ENCODE measurements at places on chromosomes 5 and 9.

- DNase-seq, result no peak
These were observed 64.7 kb downstream of the CRB2 start for GRCh38 chr9:123420592-123421111.

GRCh38 chr9:34929506-34930102 lies 28.5 kb upstream of the PHF24 start:
- DNase-seq, result peak; percentile 2

- DNase-seq, result no peak
These were observed 463.8 kb downstream of the TLE1 start for GRCh38 chr9:81225596-81225995.

DNA sequence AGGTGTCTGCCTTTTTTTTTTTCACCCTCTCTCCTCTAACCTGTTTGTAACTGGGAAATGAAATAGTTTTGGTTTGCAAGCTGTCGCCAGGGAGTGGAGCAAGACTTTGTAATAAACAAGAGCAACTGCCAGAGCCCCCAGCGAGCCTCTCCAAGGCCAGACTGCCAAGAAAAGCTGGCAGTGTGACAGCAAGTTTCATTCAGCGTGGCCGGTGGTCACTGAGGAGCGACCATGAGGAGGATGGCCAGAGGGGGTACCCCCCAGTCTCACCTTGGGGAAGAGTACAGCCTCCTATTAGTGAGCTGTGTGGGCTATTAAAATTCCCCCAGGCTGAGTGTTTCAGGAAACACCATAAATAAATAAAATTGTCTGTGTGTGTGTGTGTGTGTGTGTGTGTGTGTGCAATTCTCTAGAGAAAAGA lies 49.9 kb downstream of the ZFAND5 start:
- no peak for DNase-seq

DNA sequence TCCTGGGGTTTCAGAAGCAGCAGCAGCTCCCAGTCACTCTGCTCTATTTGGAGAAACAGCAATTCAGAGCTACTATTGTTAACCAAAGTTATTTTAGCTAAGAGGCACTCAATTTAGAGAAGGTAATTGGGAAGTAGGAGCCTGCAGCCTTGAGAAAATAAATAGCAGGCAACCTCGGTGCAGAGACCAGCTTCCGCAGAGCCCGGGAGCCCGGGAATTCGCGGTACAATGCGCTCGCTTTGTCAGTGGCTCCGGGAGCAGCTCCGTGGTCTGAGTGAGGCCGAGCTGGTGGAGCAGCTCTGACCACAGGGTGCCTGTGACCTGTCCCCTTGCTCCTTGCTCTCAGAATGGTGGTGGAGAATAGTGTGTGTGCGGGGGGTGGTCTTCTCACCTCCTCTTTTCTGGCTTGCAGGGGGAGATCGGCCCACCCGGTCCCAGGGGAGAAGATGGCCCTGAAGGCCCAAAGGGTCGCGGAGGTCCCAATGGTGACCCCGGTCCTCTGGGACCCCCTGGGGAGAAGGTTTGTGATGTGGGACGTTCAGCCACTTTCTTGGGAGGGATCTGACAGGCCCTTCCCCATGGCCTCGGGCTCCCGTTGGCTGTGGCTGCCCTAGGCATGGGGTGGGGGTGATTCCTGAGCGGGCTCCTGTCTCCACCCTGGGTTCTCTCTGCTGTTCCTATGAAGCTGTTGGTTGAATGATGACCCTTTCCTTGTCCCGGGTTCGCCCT lies 95.9 kb upstream of the FCN2 start:
- DNase-seq, result no peak

DNA sequence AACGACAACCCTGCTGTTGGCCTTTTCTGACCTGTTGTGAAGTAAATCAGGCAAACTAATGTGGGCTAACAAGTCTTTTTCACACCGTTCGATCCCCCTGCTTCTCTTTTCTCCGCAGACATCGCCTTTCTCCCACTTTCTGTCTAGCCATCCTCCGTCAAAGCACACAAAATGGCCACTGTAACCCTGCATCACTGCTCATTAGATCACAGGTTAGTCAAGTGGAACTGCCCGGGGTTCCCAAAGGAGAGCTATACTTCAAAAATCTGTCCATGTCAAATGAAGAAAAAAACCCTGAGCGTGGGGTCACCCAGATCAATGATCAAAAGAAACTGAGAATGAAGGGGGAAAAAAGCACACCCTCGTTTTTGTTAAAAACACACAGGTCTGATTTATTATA lies 212.1 kb downstream of the ARL15 start:
- no peak for DNase-seq

Measured in activated CD4-positive, CD25-positive, alpha-beta regulatory T cell (primary cell).